ENCODE measurements at places on chromosomes 11 and 22. TPM values are rescaled to one million over a fixed set of nuclear protein-coding genes. Genes with fewer than 3 reads are reported as not detected.
A peak's percentile ranks its signal among the peaks of the same experiment; 100 is the strongest.

DNA sequence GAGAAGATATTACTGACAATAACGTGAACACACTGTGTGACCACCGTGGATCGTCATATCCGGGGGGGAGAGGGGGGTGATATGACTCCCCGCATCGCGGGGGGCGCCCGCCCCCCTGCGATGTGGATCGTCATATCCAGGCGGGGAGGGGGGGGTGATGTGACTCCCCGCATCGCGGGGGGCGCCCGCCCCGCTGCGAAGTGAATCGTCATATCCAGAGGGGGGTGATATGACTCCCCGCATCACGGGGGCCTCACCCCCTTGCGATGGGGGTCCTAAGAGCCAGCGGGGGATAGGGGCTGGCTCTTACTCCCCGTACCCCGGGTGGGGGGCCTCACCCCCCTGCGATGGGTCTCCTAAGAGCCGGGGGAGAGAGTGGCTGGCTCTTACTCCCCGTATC lies 19.9 kb downstream of the UNC93B1 start:
- no peak for DNase-seq

DNA sequence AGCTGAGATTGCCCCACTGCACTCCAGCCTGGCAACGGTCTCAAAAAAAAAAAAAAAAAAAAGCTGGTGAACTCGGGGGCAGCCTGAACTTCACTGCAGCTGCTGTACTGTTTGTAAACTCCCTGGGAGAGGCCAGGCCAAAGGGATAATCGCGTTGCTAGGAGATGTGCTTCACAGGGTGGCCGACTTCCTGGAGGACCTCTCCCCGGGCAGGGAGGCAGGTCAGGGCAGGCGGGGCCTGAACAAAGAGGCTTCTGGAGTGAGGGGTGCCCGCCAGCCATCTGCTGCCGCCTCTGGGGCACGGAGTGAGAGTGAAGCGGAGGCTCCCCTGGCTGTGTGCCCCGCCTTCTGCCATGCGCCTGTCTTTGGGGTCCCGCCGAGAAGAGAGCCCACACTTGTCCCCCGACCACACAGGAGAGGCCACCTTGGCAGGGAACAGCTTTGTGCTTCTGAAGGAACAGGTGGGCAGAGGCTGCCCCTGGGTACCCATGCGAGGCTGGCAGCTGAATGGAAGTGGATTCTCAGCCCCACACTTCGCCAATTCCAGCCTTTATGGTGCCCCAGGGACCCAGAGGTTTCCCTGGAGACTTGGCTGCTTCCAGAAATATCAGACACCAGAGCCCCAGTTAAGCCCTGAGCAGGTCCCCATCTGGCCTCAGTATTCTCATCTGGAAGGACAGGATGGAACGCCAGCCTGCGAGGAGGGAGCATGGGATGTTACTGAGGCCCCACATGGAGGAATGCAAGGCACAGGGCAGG lies 29.6 kb downstream of the TMEM184B start:
- DNase-seq: peak; percentile 88

DNA sequence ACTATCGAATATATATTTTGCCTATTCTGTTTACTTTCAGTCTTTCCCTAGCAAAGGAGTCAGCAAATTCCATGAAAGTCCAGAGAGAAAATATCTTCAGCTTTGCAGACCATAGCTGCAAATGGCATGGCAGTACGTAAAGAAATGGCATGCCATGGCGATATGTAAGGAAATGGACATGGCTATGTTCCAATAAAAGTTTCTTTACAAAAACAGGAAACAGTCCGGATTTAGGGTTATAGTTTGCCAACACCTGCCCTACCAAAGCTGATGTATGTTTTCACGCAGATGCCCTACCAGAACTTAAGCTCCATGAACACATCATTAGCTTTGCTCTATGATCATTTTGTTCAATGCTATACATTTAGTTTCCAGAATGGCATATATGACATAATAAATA lies 19.5 kb downstream of the KIAA0930 start:
- no peak for DNase-seq

DNA sequence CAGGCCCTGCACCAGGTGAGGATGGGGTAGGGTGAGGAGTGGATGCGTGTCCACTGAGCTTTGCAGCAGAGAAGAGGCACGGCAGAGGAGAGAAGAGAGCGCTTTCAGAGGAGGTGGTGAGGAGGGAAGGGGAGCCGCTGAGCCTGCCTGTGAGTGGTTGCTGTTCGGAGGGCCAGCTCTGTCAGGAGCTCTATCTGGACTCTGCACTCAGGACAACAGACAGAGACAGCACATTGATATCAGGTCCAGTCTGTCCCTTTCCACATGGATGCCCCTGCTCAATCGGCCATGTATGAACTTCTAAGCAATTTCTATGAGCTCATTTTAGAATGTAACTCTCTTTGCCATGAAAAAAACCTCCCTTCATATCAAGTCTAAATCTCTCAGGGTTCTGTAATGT lies 158.6 kb downstream of the KIRREL3 start:
- DNase-seq: no peak

DNA sequence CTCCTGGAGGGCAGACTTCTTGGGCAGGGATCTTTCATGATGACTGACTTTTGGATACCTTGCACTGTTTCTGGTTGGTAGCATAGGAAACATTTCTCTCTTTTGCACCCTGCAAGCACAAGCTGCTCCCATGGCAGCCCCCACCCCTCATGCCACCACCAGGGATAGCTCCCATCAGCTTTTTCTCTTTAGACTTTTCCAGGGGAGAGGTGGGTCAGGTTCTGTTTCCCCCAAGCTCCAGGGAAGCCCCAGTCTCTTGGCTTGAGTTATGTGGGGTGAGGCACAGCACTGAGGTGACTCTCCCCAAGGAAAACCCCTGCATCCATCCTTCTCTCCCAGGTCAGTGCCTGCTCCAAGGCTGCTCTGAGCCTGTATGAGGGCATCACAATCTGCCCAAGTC lies 22.5 kb downstream of the LRRC32 start:
- DNase-seq: no peak

GAL3ST1 gene
- total RNA-seq: 15.9 TPM

GRCh38 chr11:39374963-39375698 lies 2084.3 kb downstream of the LRRC4C start:
- DNase-seq: no peak

DNA sequence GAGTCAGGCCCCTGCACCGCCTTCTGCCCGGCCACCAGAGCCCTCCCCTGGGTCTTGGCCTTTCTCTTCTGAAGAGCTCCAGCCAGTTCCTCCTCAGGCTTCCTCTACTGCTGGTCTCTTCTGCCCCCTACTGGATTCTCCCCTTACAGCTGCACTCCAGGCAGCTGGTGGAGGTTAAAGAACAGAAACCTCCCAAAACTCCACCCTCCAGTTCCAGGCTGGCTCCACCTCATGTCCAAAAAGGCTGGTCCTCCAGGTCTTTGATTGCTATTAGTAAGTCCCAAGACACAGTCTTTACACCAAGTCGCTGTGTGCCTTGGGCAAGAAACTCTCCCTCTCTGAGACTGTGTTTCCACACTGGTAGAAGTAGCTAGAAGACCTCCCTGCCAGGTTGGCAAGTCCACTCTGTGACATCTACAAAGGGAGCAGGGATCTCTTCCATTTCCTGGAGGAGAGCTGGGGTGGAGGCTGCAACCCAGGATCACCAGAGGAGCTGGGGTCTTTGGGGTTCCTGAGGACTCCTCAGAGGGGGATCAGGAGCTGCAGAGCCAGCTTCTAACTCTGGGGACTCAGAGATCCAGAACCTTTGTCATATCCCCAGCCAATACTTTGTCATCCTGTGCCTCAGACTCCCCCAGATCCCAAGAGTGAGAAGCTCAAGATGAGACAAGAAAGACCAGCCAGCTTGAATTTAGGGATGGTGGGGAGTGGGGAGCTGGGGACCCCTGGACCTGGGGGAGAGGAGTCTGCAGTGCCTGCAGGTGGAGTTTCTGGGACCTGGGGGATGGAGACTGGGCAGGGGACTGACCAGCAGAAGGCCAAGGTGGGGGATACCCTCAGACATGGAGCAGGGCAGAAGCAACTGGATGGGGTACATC lies 3.4 kb upstream of the IGLL5 start:
- DNase-seq: peak; percentile 60

DNA sequence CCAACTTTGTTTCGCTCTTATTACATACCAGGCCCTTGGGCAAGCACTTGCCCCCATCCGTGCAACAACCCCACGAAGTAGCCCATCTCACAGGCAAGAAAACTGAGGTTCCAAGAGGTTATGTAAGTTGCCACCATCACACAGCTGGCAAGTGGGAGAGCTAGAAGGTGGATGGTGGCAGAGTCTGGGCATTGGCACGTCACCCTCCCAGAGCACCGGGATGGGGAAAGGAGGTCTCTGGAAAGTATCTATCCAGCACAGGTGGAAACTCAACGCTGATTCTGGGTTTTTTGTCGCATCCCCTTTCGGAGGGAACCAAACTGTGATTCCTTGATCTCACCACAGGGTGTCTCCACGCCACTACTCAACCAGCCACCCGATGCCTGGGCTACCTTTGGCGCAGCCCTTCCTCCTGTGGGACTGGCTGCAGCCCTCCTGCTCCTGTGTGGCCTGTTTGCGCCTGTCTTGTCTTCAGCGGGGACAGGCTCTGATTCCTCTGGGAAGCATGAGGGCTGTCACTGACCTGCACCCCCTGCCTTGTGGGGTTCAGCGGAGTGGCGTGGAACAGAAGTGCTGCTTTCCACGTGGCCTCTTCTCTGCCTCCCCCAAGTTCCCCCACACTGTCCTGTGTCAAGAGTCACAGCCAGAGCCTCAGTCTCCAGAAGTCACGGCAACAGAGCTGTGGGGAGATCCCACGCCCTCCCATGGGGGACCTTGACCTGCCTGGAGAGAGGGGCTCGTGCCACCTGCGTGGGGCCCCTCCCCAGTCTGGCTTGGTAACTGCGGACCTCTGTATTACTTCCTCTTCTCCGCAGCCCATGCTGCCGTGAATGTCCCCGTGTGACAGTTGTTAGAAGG lies 34.4 kb upstream of the TRIM29 start:
- DNase-seq: peak; percentile 74

DNA sequence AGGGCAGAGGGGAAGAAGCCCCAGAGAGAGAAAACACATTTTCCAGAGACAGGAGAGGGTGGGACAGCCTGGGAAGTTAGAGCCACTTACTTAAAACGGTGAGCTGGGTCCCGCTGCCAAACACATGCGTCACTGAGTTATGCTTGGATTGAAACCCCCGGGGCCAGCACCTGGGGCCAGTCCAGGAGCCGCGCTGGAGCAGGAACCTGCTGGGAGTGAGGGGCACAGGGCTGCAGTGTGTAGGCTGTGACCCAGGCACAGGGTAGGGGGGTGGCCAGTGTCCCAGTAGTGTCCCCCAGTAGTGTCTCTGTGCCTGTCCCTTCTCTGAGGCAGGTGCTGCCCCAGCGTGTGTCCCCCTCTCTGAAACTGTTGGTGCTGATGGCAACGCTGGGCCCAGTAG lies 5.2 kb downstream of the IGLL1 start:
- DNase-seq: no peak

MUC5B gene
- total RNA-seq: 431 TPM

- no peak for DNase-seq
These were observed 1.2 kb downstream of the SYNGR1 start for GRCh38 chr22:39350757-39351688.

DNA sequence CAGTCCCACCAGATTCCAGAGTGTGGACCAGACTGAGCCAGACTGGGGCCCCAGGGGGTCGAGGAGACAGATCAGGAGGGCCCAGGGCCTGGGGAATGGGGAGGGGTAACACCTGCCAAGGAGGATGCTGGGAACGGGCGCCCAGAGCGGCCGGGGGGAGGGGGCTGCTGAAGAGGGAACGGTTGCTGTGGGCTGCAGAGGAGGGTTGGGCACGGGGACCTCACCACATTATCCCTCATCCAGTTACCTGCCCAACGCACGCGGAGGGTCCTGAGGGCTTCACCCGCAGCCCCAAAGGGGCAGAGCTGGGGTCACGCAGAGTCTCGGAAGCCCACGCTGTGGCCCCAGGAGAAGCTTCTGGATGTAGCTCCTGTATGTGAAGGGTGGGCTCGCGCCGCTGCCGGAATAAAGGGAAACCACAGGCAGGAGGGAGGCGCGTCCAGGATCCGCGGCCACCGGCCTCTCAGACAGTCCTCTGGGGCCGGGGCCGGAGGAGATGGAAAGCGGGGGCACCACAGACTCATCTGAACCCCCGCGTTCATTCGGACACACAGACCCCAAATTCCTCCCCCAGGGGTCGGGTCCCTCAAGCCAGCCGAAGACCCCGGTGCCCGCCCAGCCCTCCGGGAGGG lies 866 bp upstream of the SELENOO start:
- no peak for DNase-seq

NUP50 gene
- total RNA-seq: 80.7 TPM

KDELR3 gene
- total RNA-seq: 14.4 TPM

GLB1L3 gene
- not detected for total RNA-seq

DNA sequence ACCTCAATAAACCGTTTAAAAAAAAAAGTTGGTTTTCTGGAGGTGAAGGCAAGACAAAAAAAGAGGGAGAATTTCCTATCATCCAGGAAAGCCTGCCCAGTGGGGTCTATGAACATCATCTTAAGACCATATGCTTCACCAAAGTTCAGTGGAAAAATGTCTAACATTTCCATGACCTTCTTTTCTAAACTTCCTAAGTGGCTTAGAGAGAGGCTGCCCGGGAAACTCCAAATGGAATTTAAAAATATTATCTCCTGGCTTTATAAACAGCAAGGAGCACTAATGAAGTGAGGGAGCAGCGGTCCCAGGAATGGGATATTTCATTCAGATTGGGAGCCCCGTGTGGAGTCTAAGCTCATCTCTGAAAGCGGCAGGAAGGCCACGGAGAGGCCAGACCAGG lies 46.9 kb downstream of the ETS1 start:
- DNase-seq: no peak

KLHL35 gene
- 0.49 TPM for total RNA-seq

DNA sequence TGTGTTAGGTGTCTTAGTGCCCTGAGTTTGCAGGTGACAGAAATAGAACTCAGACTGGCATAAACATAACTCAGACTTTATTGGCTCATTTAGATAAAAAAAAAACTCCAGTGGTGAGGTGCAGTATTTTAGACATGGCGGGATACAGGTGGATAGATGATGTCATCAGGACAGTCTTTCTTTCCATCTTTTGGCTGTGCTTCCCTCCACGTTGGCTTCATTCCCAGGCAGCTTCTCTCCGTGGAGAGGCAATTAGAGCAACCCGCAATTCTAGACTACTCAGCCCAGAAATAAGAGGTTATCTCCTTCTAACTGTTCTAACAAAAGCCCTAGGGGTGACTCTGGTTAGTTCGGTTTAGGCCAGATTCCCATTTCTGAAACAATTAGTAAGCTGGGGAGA lies 40.5 kb downstream of the NCAM1 start:
- DNase-seq: no peak

DNA sequence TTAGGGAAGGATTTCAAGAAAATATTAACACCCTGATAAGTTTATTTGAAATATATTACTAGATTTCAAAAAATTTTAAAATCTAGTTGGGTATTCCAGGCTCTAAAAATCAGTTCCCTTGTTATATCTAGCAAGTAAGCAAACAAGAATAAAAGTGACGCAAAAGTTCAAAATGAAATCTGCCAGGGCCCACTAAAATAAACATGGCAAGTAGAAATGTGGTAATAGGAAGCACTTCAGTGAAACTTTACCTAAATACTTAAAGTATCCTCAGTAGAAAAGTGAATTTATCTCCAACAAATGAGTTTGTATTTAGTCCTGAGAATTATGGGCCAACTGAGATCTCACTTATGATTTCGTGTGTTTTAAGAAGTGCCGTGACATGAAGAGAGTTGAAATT lies 23.6 kb downstream of the POLD3 start:
- DNase-seq: no peak

GRCh38 chr11:132853886-132854285 lies 678.4 kb downstream of the OPCML start:
- DNase-seq: no peak

All from mucosa of descending colon (tissue), 3 donors.